Ovary (tissue), 10 donors: ENCODE measurements at places on chromosomes 2 and 18. TPM values are rescaled to one million over a fixed set of nuclear protein-coding genes. Genes with fewer than 3 reads are reported as not detected.

Gene GYPC
- total RNA-seq: 104 TPM

Gene PPM1G
- 57.4 TPM for total RNA-seq

DNA sequence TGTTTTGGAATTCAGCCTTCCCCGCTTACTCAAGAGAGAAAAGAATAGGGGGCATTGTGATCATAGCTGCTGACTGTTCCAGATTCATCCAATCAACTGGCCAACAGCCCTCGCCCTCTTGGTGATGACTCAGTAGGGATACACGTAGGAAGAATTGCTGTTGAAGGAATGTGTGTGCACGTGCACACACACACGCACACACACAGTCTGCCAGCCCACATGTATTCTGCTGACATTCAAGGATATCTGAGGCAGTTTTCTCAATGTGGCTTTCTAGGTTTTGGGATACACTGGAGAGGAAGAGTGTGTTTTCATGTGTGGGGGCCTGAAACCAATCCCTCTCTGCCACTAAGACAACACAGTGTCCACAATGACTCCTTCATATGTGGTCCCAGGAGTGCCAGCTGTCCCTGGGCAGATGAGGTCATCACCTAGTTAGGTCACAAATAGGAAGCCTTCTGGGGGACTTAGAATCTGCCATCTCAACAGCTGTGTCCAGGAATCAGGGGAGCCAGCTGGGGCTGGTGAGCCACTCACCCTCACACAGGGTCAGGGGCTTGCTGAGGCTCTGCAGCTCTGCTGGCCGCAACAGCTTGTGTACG, 352.6 kb downstream of the SS18 start:
- H3K4me1 ChIP-seq: no peaks in the 10 kb centered on the region
- H3K27me3 ChIP-seq: no peaks in the 10 kb centered on the region
- H3K27ac ChIP-seq: no peak overlapping the region
- DNase-seq: no peak

- no peaks in the 10 kb centered on the region for H3K4me1 ChIP-seq
- no peaks in the 10 kb centered on the region for H3K27me3 ChIP-seq
- no peak overlapping the region for H3K4me3 ChIP-seq
- H3K27ac ChIP-seq: no peak overlapping the region
- H3K36me3 ChIP-seq: no peaks in the 10 kb centered on the region
Observed at GRCh38 chr2:60047944-60048525, 505.4 kb downstream of the BCL11A start.

Gene SPHKAP
- total RNA-seq: 0.34 TPM

DNA sequence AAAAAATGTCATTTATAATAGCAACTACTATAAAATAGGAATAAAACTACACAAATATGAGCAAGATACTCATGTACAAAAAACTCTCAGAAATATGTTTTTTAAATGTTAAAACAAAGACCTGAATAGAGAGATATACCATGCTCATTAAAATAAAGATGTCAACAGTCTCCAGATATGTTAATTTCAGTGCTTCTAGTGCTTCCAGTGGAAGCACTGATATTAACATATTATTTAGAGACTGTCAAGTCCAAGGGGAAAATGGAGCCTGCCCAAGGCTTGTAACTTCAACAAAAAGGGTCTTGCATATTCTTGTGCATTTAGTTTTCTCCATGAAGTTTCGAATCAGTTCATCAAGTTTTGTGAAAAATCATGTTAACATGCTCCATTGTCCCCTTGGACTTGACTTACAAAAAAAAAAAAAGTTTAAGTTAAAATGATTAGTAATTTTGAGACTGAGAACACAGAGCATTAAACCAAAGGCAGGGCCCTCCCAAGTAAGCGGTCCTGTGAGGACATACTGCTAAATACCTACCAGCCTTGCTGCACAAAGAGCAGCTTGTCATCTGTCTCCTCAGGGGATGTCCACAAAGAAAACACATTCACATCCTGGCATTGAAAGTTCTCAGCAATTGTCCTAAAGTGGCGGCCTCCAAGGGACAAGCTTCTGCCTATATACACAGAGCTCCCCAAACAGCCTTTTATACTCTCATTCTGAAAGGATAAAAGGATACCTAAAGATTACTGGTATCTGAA, 501.9 kb upstream of the CHAC2 start:
- no peaks in the 10 kb centered on the region for H3K36me3 ChIP-seq
- H3K4me3 ChIP-seq: no peak overlapping the region
- no peaks in the 10 kb centered on the region for H3K27me3 ChIP-seq
- DNase-seq: no peak
- no peaks in the 10 kb centered on the region for H3K4me1 ChIP-seq

DNA sequence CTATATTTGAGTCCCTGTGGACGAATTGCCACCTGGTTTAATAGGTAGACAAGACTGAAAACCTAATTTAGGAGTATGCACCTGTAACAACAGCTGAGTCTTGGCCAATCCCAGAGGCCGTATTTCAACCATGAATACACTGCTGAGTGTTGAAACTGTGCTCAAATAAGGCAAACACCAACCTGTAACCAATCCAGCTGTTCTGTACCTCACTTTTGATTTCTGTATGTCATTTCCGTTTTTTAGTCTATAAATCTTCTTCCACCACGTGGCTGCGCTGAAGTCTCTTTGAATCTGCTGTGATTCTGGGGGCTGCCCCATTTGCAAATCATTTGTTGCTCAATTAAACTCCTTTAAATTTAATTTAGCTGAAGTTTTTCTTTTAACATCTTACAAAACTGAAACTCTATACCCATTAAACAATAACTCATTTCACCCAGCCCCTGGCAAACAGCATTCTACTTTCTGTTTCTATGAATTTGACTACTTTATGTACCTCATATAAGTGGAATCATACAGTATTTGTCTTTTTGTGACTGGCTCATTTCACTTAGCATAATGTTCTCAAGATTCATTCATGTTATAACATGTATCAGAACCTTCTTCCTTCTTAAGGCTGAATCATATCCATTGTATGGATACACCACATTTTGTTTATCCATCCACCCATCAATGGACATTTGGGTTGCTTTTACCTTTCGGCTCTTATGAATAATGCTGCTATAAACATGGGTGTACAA, 7.5 kb upstream of the YPEL5 start:
- no peak overlapping the region for H3K27ac ChIP-seq
- DNase-seq: no peak
- H3K27me3 ChIP-seq: no peaks in the 10 kb centered on the region
- no peaks in the 10 kb centered on the region for H3K4me1 ChIP-seq
- H3K36me3 ChIP-seq: no peaks in the 10 kb centered on the region

Gene C1QL2
- total RNA-seq: not detected

DNA sequence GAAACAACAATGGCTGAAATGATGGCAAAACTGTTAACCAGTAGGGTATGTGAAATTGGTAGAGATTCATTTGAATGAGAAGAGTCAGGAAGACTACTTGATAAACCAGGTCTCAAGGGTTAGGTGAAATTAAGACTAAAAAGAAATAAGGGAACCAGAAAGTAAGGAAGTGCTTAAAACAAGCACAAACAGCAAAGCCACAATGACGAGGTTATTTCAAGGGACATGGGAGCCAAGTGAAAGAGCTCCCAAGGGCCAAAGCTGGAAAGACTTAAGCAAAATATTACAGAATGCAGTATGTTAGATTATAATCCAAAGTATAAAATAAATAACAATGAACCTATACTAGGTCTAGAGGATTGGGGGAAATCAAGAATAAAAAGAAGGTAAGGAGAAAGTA, 19.3 kb upstream of the CD302 start:
- H3K4me1 ChIP-seq: no peaks in the 10 kb centered on the region
- no peak overlapping the region for H3K27ac ChIP-seq
- H3K36me3 ChIP-seq: no peaks in the 10 kb centered on the region
- no peaks in the 10 kb centered on the region for H3K27me3 ChIP-seq
- no peak for DNase-seq
- no peak overlapping the region for H3K4me3 ChIP-seq

GRCh38 chr2:144751142-144751905, 231.4 kb upstream of the ZEB2 start:
- H3K4me1 ChIP-seq: no peaks in the 10 kb centered on the region
- H3K27me3 ChIP-seq: no peaks in the 10 kb centered on the region
- no peaks in the 10 kb centered on the region for H3K36me3 ChIP-seq
- H3K27ac ChIP-seq: no peak overlapping the region
- DNase-seq: no peak
- no peak overlapping the region for H3K4me3 ChIP-seq

DNA sequence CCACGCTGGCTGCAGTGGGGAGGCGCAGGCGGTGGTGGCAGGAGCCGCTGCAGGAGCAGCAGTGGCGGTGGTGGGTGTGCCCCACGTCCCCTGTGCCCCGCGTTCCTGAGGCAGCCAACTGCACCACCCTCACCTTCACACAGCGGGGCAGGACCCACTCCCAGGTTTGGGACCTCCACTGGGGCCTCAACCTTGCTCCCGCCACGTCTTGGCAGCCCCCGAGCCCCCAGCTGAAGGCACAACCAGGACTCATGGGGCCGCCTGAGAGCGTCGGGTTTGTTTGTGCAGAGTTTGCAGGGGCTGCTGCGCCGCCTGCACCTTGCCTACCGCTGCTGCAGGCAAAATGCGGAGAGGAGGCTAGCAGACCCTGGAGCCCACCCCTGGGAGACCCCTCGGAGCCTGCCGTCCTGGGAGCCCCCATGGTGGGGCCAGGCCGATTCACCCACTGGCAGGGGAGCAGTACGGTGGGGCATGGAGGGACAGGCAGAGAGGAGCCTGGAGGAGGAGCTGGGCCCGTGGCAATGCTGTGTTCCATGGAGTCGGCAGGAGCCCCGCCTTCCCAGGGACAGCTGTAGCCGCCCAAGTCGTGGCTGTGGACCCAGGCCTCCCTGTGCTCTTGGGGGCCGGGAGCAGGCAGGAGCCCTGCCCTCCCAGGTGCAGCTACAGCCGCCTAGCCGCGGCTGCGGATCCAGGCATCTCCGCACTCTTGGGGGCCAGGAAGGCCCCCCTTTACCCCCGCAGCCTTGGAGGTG, 14.7 kb upstream of the EML6 start:
- no peaks in the 10 kb centered on the region for H3K4me1 ChIP-seq
- H3K36me3 ChIP-seq: no peaks in the 10 kb centered on the region
- H3K4me3 ChIP-seq: peak overlapping the region; percentile 19
- no peaks in the 10 kb centered on the region for H3K27me3 ChIP-seq
- DNase-seq: peak; percentile 49
